CD4-positive, CD25-positive, alpha-beta regulatory T cell (primary cell): ENCODE measurements at places on chromosomes 5 and 9. TPM values are rescaled to one million over a fixed set of nuclear protein-coding genes. Genes with fewer than 3 reads are reported as not detected.

GRCh38 chr5:80990971-80991370 lies 30.8 kb downstream of the RASGRF2 start:
- H3K27me3 ChIP-seq, result no peaks in the 10 kb centered on the region
- H3K4me1 ChIP-seq, result no peaks in the 10 kb centered on the region
- DNase-seq, result no peak
- no peak overlapping the region for H3K4me3 ChIP-seq
- H3K36me3 ChIP-seq, result no peaks in the 10 kb centered on the region

ARHGAP26 gene
- 40.5 TPM for total RNA-seq

MAN1B1 gene
- 71.3 TPM for total RNA-seq

TPPP gene
- 12.4 TPM for total RNA-seq

FAF2 gene
- 31.8 TPM for total RNA-seq
